T follicular helper cell (primary cell): ENCODE measurements at places on chromosomes 7 and 10.

- DNase-seq = no peak
Observed at GRCh38 chr7:15515252-15515651, 46.6 kb downstream of the AGMO start.

DNA sequence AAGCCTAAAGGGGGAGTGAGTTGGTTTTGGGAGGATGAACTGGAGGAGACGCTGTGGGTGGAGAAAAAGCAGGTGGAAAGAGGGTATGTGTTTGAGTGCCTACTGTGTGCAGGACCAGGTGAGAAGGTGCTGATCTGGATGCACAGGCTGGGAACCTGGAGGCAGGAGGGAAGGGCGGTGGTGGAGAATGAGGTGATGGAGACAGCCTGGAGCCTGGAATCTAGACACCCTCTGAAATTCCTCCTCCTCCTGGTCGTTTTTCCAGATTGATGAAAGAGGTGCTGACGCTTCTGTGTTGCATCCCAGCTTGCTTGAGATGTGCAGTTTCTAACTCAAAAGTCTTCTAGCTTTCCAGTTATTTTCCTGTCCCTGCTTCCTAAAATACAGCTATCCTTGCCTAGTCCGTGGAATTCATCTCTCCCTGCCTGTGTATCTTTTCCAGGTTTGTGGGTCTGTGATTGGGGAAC is 67.5 kb downstream of the LRMDA start:
- no peak for DNase-seq

GRCh38 chr7:29291723-29292618 is 97.4 kb downstream of the CHN2 start:
- DNase-seq = no peak

DNA sequence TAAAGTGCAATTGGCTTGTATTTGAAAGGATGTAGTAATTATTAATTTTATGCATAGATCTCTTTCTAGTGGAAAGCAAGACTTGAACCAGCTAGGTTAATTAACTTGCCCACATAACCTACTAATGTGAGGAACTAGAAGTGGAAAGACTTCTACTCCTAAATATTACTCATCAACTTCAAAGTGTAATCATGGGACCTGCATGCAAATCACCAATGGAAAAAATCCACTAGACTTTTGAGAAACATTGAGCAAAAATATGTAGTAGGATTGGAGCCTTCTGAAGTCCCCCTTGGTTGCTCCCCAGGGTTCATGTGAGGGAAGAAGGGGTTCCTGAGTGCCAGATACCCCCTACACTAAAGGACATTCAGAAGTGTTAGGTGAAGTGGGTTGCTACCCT is 240.2 kb downstream of the PTEN start:
- DNase-seq = no peak

DNA sequence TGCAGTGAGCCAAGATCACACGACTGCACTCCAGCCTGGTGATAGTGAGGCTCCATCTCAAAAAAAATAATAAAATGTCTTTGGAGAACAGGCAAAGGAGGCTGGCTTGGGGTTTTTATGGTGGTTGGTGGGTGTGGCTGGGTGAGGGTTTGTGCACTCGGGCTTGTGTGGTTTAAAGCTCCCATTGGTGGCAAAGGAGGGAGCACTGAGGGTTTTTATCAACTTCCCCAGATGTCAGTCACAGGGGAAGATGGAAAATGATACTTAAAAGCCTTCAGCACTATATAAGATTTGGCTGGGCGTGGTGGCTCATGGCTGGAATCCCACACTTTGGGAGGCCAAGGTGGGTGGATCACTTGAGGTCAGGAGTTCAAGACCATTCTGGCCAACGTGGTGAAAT is 16.3 kb upstream of the RNF216 start:
- DNase-seq = no peak

- no peak for DNase-seq
Observed at GRCh38 chr7:27171325-27171636, 2.8 kb downstream of the HOXA10 start.

DNA sequence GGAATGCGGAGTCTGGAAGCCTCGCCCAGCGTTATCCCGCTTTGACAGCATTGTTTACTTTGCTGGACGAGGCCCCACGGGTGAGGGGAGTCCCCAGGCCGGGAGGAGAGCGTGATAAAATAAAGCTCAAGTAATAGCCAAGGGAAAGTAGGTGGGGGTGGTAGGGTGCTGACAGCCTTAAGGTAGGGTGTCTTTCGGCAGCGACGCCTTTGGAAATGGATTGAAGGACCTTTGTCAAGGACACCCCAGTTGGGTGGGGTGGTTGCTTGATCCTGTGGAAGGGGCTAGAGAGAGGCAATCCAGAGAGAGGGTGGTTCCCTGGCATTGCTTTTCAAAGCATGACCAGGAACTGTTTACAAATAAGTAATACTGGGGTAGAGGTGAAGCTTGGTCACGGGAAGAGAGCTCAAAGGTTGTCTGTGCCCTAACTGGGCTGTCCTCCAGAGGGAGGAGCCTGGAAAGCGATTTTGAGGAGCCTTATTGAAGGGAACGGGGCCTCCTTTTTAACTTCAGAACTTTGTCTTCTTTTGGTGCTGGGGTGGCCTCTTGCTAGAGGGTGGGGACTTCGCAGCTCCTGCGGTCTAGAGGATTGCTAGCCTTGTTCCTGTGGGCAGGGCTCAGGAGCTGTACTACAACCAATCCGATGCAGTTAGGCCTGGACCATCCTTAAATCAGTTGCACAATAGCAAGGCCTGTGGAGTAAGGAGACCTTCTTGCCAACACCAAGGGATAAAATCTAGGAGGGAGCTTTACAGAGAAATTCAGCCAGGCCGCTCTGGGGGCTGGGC is 1.3 kb downstream of the EIF4EBP2 start:
- no peak for DNase-seq

GRCh38 chr10:78215645-78216044 is 182.0 kb downstream of the RPS24 start:
- DNase-seq = no peak

- DNase-seq = no peak
Observed at GRCh38 chr10:4725917-4726606, 99.9 kb upstream of the AKR1E2 start.

DNA sequence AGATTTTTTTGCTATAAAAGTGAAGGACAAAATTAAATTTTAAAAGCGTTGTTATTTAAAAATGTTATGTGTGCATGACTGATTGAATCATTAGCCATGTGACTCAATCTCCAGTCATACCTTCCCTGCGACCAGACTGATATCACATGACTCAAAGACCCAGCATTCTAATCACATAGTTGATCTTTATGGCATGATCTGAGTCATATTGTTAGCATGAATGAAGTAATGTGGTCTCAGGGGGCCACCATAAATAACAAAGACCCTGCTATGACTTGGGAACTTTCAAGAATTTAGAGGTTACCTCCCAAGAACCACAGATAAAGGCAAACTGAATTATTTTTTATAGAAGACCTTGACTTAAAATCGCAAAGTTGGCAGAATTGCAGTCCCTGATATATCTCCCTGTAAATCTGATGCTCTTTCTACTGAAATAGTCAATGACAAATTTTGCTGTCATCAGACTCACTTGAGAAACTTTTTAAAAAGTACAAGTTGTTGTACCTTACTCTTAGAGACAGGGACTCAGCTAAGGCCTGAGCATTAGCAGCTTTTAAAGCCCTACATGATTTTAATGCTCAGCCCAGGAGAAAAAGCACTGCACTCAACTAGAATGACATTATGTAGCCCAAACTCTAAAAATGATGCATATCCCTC is 717.3 kb downstream of the XPNPEP1 start:
- no peak for DNase-seq
